ENCODE measurements at places on chromosomes 4 and X. TPM values are rescaled to one million over a fixed set of nuclear protein-coding genes. Genes with fewer than 3 reads are reported as not detected.
A peak's percentile ranks its signal among the peaks of the same experiment; 100 is the strongest.

The BCORL1 gene
- total RNA-seq: 24.1 TPM

The MAGEC3 gene
- not detected for total RNA-seq

The COL25A1 gene
- 0.95 TPM for total RNA-seq

The RPS6KA6 gene
- 5.1 TPM for total RNA-seq

The SYN1 gene
- 2.4 TPM for total RNA-seq

GRCh38 chr4:142917678-142918077, 71.6 kb upstream of the INPP4B start:
- no peak overlapping the region for H3K27ac ChIP-seq
- no peaks in the 10 kb centered on the region for H3K27me3 ChIP-seq
- no peaks in the 10 kb centered on the region for H3K4me1 ChIP-seq
- DNase-seq: no peak
- no peaks in the 10 kb centered on the region for H3K36me3 ChIP-seq
- H3K4me3 ChIP-seq: no peak overlapping the region

The IBSP gene
- total RNA-seq: not detected

- H3K4me1 ChIP-seq: no peaks in the 10 kb centered on the region
- DNase-seq: no peak
- no peak overlapping the region for H3K27ac ChIP-seq
- no peaks in the 10 kb centered on the region for H3K36me3 ChIP-seq
- no peaks in the 10 kb centered on the region for H3K27me3 ChIP-seq
These were observed 247.9 kb upstream of the VCX3A start for GRCh38 chrX:6782831-6783230.

The STARD8 gene
- total RNA-seq: 6.7 TPM

GRCh38 chr4:1658146-1658545, 26.0 kb downstream of the FAM53A start:
- H3K4me3 ChIP-seq: no peak overlapping the region
- no peaks in the 10 kb centered on the region for H3K36me3 ChIP-seq
- no peak overlapping the region for H3K27ac ChIP-seq
- DNase-seq: no peak

- H3K36me3 ChIP-seq: no peaks in the 10 kb centered on the region
- H3K27ac ChIP-seq: no peak overlapping the region
- H3K4me3 ChIP-seq: no peak overlapping the region
- no peaks in the 10 kb centered on the region for H3K4me1 ChIP-seq
- DNase-seq: no peak
These were observed 118.7 kb downstream of the ZNF330 start for GRCh38 chr4:141339391-141339790.

The ARHGAP36 gene
- total RNA-seq: not detected

The FGF13 gene
- 5.6 TPM for total RNA-seq

GRCh38 chrX:124269881-124270280, 62.6 kb upstream of the TEX13D start:
- H3K27ac ChIP-seq: no peak overlapping the region
- DNase-seq: no peak
- H3K4me1 ChIP-seq: no peaks in the 10 kb centered on the region
- no peaks in the 10 kb centered on the region for H3K36me3 ChIP-seq

- H3K4me1 ChIP-seq: peaks cover 1% of the 10 kb centered on the region
- no peaks in the 10 kb centered on the region for H3K27me3 ChIP-seq
- peak; percentile 80 for DNase-seq
These were observed 11.7 kb upstream of the BCOR start for GRCh38 chrX:40109288-40110008.

DNA sequence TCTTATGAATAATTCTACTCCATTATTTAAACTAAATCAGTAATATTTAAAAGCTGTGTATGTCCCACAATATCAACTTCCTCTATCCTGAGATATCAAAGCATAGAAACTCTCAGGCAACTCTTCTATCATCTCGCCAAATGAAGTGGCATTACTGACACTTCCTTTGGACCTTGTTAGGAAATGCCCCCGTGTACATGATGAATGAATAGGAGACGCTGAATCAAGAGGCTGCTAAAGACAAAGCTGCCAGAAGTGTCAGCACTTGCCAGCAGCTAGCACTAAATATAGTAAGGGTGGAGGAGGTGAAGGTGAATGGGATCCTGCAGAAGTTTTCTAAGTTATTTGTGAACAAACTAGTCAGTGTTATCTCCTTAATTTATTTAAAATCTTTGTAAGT, 99.5 kb upstream of the BLTP1 start:
- H3K27me3 ChIP-seq: no peaks in the 10 kb centered on the region
- no peaks in the 10 kb centered on the region for H3K36me3 ChIP-seq
- no peak overlapping the region for H3K4me3 ChIP-seq
- no peak for DNase-seq
- H3K27ac ChIP-seq: no peak overlapping the region

DNA sequence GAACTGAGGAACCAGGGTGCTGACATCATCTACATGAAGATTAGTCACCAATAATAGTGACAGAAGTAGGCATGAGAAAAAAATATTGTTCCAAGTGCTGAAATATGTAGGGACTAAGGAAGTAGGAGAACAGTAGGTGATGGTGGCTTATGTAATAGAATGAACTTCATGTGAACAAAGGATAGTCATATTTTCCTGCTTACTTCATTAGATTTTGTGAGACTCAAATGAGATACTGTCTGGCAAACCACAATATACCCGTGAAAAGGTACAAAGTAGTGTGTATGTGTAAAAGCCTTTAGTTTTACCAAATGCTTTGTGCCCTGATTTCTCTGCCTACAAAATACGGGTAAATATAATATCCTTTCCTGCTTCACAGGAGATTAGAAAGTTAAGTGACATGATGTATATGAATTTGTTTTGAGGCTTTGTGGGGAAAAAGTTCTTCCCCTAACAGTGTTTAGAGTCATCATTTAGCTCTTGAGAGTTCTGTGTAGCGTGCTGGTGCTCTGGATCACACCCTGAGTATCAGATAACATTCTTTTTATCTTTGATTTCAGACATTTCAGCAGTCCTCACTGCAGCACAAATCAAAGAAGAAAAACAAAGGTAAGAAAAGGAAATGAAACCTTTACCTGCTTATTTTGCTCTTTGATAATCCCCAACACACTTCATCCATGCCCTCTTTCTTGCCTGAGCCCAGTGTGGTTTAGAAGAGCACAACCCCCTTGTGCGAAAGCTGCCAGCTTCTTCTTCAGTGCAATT, 67.9 kb downstream of the KLHL34 start:
- H3K4me1 ChIP-seq: no peaks in the 10 kb centered on the region
- no peaks in the 10 kb centered on the region for H3K27me3 ChIP-seq
- H3K36me3 ChIP-seq: no peaks in the 10 kb centered on the region
- no peak overlapping the region for H3K27ac ChIP-seq
- no peak overlapping the region for H3K4me3 ChIP-seq
- DNase-seq: no peak

- H3K27ac ChIP-seq: no peak overlapping the region
- no peaks in the 10 kb centered on the region for H3K4me1 ChIP-seq
- DNase-seq: no peak
- H3K4me3 ChIP-seq: no peak overlapping the region
- no peaks in the 10 kb centered on the region for H3K36me3 ChIP-seq
- H3K27me3 ChIP-seq: no peaks in the 10 kb centered on the region
These were observed 180.0 kb downstream of the DHRSX start for GRCh38 chrX:2320580-2321327.

DNA sequence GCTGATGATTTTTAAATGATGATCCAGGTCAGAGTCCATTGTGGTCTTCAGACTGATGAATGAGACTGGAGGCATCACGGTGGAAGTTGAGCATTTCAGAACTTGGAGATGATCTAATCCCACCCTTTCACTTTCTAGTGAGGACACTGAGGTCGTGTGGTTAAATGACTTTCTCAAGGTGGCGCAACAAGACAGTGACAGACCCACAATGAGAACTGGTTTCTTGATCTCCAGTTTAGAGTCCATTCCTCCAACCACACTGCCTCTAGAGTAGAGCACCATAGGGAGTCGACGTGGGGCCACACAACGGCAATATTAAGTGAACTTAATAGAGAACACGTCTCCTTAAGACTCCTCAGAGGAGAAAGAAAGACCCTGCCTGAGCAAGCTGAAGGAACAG, 381.0 kb downstream of the UNC5C start:
- DNase-seq: no peak
- H3K27ac ChIP-seq: no peak overlapping the region
- H3K4me1 ChIP-seq: no peaks in the 10 kb centered on the region
- H3K36me3 ChIP-seq: no peaks in the 10 kb centered on the region
- H3K4me3 ChIP-seq: no peak overlapping the region
- H3K27me3 ChIP-seq: no peaks in the 10 kb centered on the region

DNA sequence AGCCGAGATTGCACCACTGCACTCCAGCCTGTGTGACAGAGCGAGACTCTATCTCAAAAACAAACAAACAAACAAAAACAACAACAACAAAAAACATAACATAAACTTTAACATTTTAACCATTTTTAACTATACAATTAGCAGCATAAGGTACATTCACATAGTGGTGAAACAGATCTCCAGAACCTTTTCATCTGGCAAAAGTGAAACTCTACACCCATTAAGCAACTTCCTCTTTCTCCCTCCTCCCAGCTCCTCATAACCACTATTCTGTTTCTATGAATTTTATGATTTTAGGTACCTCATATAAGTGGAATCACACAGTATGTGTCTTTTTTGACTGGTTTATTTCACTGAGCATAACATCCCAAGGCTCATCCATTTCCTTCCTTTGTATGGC, 103.6 kb downstream of the FAM13A start:
- no peak overlapping the region for H3K4me3 ChIP-seq
- no peak for DNase-seq
- peaks cover 2% of the 10 kb centered on the region for H3K4me1 ChIP-seq
- no peak overlapping the region for H3K27ac ChIP-seq
- H3K36me3 ChIP-seq: no peaks in the 10 kb centered on the region

DNA sequence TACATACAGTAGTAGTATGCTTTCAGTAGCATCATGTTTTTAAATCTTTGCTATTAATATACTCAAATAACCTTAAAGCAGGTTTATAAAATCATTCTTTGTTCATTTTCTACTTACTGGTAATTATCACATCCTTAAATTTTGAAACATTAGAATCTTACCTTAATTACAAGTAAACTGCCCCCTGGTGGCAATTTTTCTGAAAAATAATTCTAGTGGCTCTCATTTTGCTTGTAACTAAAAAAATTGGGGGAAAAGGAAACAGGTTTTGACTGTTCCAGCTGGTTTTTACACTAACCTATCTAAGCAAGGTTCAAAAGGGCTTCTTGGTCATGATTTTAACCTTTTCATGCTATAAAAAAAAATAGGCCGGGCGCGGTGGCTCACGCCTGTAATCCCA, 18.5 kb upstream of the DCAF4L1 start:
- DNase-seq: no peak
- H3K27ac ChIP-seq: no peak overlapping the region

- H3K36me3 ChIP-seq: no peaks in the 10 kb centered on the region
- peak within 1 kb of the TSS; percentile 91 for H3K27ac ChIP-seq
- no peaks in the 10 kb centered on the region for H3K4me1 ChIP-seq
- DNase-seq: peak; percentile 84
- no peaks in the 10 kb centered on the region for H3K27me3 ChIP-seq
- H3K4me3 ChIP-seq: peak within 1 kb of the TSS; percentile 69
These were observed at the start of gene TBC1D9 for GRCh38 chr4:140756319-140757231. TBC1D9 (minus strand) TSS chr4:140756385; CDS start chr4:140756045, 340 bp downstream.

GRCh38 chr4:38782452-38783108, at the start of gene TLR10:
TLR10 (minus strand) TSS chr4:38782990; CDS start chr4:38775590, 7,400 bp downstream.
- H3K36me3 ChIP-seq: no peaks in the 10 kb centered on the region
- DNase-seq: no peak
- H3K27me3 ChIP-seq: no peaks in the 10 kb centered on the region
- H3K4me1 ChIP-seq: no peaks in the 10 kb centered on the region

- no peaks in the 10 kb centered on the region for H3K4me1 ChIP-seq
- no peak overlapping the region for H3K4me3 ChIP-seq
- H3K36me3 ChIP-seq: no peaks in the 10 kb centered on the region
- H3K27ac ChIP-seq: no peak overlapping the region
- H3K27me3 ChIP-seq: no peaks in the 10 kb centered on the region
These were observed 277.9 kb downstream of the ADGRA3 start for GRCh38 chr4:22237846-22238494.

The STBD1 gene
- total RNA-seq: 3.4 TPM

The PWWP3B gene
- total RNA-seq: 205 TPM

DNA sequence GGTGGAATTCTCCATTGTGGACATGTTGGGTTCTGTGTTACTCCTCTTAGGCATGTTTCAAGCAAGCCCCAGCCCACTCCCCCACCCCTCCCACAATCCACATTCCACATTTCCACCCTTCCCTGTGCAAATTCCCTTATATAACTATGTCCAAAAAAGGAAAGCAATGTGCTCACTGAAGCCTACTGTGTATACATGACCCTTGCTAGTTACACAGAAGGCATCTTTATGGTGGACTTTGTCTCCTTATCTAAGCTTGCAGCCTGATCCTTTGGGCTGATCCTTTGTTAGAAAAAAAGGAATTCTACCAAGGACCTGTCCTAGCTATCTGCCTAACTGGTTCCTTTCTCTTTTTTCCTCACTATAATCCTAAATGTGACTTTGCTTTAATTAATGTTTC, 796.8 kb downstream of the NLGN4X start:
- H3K4me1 ChIP-seq: no peaks in the 10 kb centered on the region
- H3K27me3 ChIP-seq: no peaks in the 10 kb centered on the region
- no peaks in the 10 kb centered on the region for H3K36me3 ChIP-seq
- no peak overlapping the region for H3K27ac ChIP-seq

- no peaks in the 10 kb centered on the region for H3K27me3 ChIP-seq
- no peak overlapping the region for H3K4me3 ChIP-seq
- H3K4me1 ChIP-seq: no peaks in the 10 kb centered on the region
- no peak overlapping the region for H3K27ac ChIP-seq
- no peak for DNase-seq
These were observed 16.4 kb downstream of the SPIN2B start for GRCh38 chrX:57104921-57105398.

- no peaks in the 10 kb centered on the region for H3K27me3 ChIP-seq
- peaks cover 2% of the 10 kb centered on the region for H3K4me1 ChIP-seq
These were observed 14.4 kb downstream of the GEMIN8 start for GRCh38 chrX:14015294-14015693.

The PAPSS1 gene
- 19.8 TPM for total RNA-seq

GRCh38 chr4:3098346-3098745, 23.9 kb downstream of the HTT start:
- H3K27me3 ChIP-seq: no peaks in the 10 kb centered on the region
- DNase-seq: no peak
- no peak overlapping the region for H3K27ac ChIP-seq
- H3K36me3 ChIP-seq: no peaks in the 10 kb centered on the region
- no peak overlapping the region for H3K4me3 ChIP-seq
- H3K4me1 ChIP-seq: peaks cover 7% of the 10 kb centered on the region

The SAGE1 gene
- total RNA-seq: not detected

GRCh38 chr4:14916554-14917297, 85.6 kb upstream of the CPEB2 start:
- no peaks in the 10 kb centered on the region for H3K4me1 ChIP-seq
- DNase-seq: no peak
- no peaks in the 10 kb centered on the region for H3K27me3 ChIP-seq
- H3K4me3 ChIP-seq: no peak overlapping the region
- no peak overlapping the region for H3K27ac ChIP-seq

DNA sequence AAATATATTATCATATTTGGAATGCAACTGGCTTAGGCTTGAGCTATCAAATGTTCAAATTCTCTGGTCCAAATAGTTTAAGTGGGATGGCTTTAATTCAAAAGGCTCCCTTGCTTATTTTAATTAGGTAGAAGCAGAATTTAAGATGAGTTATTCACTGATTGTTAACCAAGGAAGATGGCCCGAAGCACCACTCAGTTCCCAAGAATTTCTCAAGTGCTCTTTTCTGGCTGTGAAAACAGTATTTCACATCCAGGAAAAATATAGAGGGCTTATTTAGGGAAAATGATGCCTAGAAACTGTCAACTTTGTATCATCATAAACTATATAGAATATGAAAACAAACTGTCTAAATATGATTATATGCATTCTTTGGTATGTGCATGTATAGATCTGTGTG, 246.5 kb upstream of the SFRP2 start:
- no peak for DNase-seq
- H3K4me3 ChIP-seq: no peak overlapping the region
- H3K27ac ChIP-seq: no peak overlapping the region
- no peaks in the 10 kb centered on the region for H3K36me3 ChIP-seq
- no peaks in the 10 kb centered on the region for H3K4me1 ChIP-seq

Data from ovary (tissue), 10 donors.